ENCODE measurements at places on chromosomes 3 and 15. TPM values are rescaled to one million over a fixed set of nuclear protein-coding genes. Genes with fewer than 3 reads are reported as not detected.

GRCh38 chr15:71790081-71790480 lies 20.3 kb upstream of the NR2E3 start:
- peaks cover 9% of the 10 kb centered on the region for H3K27me3 ChIP-seq
- H3K36me3 ChIP-seq, result no peaks in the 10 kb centered on the region
- no peak overlapping the region for H3K27ac ChIP-seq
- DNase-seq, result no peak
- no peak overlapping the region for H3K4me3 ChIP-seq

The SNAP23 gene
- total RNA-seq, result 121 TPM

DNA sequence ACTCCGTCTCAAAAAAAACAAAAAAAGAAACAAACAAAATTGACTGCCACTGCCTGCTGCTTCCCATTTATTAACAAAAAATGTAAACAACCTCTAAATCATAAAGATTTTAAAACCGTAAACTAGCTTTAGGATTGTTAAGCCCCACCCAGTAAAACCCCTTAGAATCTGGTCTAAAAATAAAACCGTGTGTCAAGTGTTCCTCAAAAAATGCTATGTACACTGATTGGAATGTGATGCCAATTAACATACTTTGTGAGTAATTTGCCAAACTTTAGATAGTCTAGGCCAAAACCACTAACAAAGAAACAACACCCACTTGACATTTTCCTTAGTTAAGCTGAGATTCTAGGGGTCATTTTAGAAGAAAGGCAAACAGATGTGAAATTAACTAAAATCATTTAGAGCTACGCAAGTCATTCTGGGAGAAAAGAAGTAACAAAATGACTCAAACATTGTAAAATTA lies 5.3 kb downstream of the RAF1 start:
- H3K27ac ChIP-seq, result peak overlapping the region; percentile 40
- no peak overlapping the region for H3K4me3 ChIP-seq
- peaks cover 30% of the 10 kb centered on the region for H3K4me1 ChIP-seq

DNA sequence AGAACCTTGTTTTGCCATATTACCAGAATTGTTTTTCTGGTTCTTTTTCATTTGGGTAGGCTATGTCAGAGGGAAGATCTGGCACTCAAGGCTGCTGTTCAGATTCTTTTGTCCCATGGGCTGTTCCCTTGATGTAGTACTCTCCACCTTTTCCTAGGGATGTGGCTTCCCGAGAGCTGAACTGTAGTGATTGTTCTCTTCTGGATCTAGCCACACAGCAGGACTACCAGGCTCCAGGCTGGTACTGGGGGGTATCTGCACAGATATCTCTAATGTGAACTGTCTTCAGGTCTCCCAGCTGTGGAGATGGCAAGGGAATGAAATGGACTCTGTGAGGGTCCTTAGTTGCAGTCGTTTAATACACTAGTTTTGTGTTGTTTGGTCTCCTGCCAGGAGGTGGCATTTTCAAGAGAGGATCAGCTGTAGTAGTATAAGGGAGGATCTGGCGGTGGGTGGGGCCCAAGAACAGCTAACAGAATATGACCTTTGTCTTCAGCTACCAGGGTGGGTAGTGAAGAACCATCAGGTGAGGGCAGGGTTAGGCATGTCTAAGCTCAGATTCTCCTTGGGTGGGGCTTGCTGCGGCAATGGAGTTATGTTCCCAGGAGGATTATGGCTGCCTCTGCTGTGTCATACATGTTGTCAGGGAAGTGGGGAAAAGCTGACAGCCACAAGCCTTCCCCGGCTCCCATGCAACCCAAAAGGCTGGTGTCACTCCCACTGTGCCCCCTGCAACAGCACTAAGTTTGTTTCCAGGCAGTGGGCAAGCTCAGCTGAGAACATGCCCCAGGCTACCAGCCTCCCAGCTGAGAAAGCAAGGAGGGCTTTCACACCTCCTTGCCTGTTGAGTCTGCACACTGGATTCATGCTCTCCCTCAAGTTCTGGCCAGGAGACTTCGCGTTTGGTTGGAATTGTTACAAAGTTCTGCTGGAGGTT lies 252.5 kb downstream of the ISL2 start:
- DNase-seq, result no peak
- H3K4me1 ChIP-seq, result no peaks in the 10 kb centered on the region
- no peaks in the 10 kb centered on the region for H3K27me3 ChIP-seq
- no peak overlapping the region for H3K4me3 ChIP-seq

DNA sequence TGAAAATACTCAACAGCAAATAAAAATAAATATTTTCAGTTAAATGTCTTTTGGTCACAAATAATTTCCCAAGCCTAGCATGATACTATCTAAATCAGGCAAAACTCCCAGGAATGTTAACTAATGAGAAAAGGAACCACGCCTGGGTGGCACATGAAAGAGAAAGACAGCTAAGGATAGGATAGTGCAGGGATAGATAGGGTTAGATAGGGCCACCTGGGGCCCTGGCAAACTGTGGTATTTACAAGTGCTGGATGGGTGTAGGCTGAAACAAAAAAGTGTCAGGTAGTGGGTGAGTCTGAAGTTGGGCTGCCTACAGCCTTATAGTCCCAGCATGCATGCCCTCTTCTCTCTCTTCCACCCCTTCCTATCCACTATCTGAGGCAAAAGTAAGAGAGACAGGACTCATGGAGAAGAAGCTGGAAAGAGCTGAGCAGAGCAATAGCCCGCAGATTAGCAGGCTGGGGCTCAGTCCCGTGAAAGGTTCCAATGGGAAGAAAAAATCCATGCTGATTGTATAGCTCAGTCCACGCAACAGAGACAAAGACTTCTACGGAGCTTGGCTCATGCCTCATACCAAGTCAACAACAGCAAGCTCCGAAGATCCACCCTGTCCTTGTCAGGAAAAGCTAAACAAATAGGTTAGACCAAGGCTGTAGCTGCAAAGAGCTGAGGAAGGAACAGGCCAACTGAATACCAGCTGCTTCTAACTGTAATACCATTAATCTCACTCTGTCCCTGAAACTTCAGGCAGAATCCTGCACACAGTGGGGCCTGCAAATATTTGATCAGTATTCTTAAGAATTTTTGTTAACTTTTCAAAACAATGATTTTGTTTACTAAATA lies 342.1 kb upstream of the ATP11B start:
- no peak overlapping the region for H3K27ac ChIP-seq
- H3K4me3 ChIP-seq, result no peak overlapping the region
- no peak for DNase-seq

DNA sequence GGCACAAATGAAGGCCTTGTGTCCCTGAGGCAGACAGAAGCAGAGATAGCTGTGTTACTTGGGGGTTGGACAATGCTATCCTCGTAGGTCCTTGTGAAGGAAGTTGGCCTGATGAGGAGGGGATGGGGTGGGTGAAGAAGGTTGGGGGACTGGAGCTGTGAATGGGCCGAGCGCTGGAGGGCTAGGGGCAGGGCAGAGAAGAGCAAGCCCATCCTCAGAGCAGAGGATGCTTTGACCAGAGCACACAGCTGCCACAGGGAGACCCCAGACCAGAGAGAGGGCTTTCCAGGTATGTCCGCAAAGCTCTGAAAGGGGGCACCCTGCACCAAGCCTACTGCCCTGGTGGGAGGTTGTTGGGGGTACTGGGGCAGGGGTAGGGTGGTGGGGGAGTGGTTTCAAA lies 5.7 kb upstream of the TBC1D2B start:
- H3K27me3 ChIP-seq, result peaks cover 3% of the 10 kb centered on the region
- no peak overlapping the region for H3K27ac ChIP-seq
- H3K36me3 ChIP-seq, result peaks cover under 1% of the 10 kb centered on the region
- no peak overlapping the region for H3K4me3 ChIP-seq
- no peak for DNase-seq
- H3K4me1 ChIP-seq, result peaks cover 4% of the 10 kb centered on the region

DNA sequence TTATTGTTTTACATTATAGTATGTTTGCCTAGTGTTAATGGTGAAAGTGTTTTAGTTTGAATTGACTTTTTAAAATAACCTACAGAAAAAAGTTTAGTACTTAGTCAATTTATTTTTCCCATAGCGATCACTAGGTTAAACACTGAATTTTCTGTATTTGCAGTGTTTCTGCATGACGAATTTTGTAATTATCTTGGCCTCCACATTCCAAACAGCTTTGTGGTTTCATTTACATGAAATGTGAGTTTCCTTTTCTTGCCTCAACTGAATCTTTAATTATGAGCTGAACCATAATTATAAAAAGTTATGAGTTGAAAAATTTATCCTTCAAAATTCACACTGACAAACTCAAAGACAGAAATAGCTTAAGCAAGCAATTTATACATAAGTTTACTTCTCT lies 235.5 kb downstream of the CTNNB1 start:
- H3K4me1 ChIP-seq, result no peaks in the 10 kb centered on the region
- no peak for DNase-seq
- no peak overlapping the region for H3K27ac ChIP-seq
- H3K4me3 ChIP-seq, result no peak overlapping the region
- no peaks in the 10 kb centered on the region for H3K27me3 ChIP-seq

The FEZF2 gene
- total RNA-seq, result not detected

The ZCWPW2 gene
- total RNA-seq, result 0.80 TPM

DNA sequence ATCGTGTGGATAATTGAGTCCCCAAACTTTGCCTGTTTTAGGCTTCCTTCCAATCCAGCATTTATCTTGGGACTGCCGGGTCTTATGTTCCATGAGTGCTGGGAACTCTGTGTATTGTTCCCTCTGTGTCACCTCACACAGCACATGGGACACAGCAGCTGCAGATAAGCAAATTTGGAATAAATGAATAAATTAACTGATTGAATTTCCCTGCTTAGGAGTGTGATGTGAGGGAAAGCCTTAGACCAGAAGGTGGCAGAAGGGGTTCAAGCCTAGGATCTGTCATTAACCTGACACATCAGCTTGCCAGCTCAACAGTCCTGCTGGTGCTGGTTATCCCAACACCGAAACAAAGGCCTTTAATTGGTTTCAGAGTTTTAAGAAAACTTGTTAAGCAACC lies 114.3 kb downstream of the OXSM start:
- peak; percentile 14 for DNase-seq
- no peaks in the 10 kb centered on the region for H3K27me3 ChIP-seq
- no peak overlapping the region for H3K4me3 ChIP-seq
- no peaks in the 10 kb centered on the region for H3K36me3 ChIP-seq
- H3K4me1 ChIP-seq, result peaks cover 8% of the 10 kb centered on the region
- no peak overlapping the region for H3K27ac ChIP-seq

GRCh38 chr3:27976933-27977332 lies 254.8 kb upstream of the EOMES start:
- no peak overlapping the region for H3K27ac ChIP-seq
- no peak for DNase-seq

GRCh38 chr3:61520966-61521628 lies 40.3 kb upstream of the PTPRG start:
- no peaks in the 10 kb centered on the region for H3K36me3 ChIP-seq
- DNase-seq, result no peak
- no peaks in the 10 kb centered on the region for H3K4me1 ChIP-seq
- no peak overlapping the region for H3K4me3 ChIP-seq
- H3K27me3 ChIP-seq, result no peaks in the 10 kb centered on the region

DNA sequence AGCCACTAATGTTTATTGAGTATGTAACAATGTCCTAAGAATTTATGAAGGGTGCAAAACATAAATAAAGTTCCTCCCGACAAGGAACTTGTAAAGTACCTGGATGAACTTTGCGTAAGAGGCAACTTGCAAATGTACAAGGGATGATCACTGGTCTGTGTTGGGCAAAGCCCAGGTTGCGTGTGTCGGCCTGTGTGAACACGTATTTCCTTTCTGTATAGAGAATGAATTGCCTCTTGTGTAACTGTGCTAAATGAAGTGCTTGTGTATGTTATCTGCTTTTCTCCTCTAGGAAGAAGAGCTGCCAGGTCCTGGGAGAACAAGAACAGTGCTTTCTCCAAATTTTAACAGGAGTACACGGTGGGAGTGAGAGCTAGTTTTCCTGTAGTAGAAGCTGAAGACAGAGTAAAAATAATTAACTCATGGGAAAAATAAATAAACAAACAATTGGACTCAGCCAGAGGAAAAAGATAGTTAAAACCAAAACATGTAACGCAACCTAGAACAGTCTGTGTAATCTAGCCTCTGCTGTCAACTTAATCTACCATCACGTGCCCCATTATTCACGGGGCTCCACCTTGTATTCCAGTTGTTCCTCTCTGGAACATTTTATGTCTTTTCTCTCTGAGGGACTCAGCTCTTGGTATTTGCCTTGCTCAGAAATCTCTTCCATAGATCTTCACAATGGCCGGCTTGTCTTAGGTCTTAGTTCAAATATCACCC lies 83.7 kb upstream of the RASGRP1 start:
- H3K27me3 ChIP-seq, result no peaks in the 10 kb centered on the region
- H3K27ac ChIP-seq, result no peak overlapping the region
- DNase-seq, result no peak
- no peaks in the 10 kb centered on the region for H3K4me1 ChIP-seq
- no peak overlapping the region for H3K4me3 ChIP-seq
- H3K36me3 ChIP-seq, result no peaks in the 10 kb centered on the region

- H3K4me1 ChIP-seq, result peaks cover 12% of the 10 kb centered on the region
- no peak overlapping the region for H3K4me3 ChIP-seq
Observed at GRCh38 chr3:123314359-123315270, 112.9 kb downstream of the SEC22A start.

- DNase-seq, result no peak
- H3K27me3 ChIP-seq, result peaks cover 1% of the 10 kb centered on the region
- H3K4me1 ChIP-seq, result peaks cover 6% of the 10 kb centered on the region
- no peak overlapping the region for H3K27ac ChIP-seq
Observed at GRCh38 chr3:138912237-138912636, 34.7 kb downstream of the FOXL2 start.

DNA sequence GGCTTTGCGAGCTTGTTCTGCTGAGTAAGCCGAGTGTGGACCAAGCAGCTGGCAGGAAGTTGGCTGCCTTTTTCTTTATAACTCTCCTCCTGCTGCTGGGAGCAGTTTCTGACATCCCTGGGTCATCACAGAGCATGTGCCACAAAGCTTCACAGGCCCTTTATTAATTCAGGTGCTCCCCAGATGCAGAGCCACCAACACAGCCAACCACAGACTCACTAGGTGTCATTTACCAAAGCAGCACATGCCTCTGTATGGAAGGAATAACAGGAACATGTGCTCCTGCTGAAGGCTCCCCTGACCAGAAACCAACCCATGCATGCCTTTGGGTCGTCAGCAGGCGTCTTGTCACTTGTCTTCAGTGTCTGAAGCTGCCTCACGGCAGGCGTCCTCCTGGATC lies 152.5 kb downstream of the ADAMTS17 start:
- no peak for DNase-seq
- no peak overlapping the region for H3K4me3 ChIP-seq
- H3K27me3 ChIP-seq, result peaks cover 6% of the 10 kb centered on the region

Measured in endothelial cell (in vitro differentiated cells).